ENCODE measurements at places on chromosomes 2 and 18. TPM values are rescaled to one million over a fixed set of nuclear protein-coding genes. Genes with fewer than 3 reads are reported as not detected.

DNA sequence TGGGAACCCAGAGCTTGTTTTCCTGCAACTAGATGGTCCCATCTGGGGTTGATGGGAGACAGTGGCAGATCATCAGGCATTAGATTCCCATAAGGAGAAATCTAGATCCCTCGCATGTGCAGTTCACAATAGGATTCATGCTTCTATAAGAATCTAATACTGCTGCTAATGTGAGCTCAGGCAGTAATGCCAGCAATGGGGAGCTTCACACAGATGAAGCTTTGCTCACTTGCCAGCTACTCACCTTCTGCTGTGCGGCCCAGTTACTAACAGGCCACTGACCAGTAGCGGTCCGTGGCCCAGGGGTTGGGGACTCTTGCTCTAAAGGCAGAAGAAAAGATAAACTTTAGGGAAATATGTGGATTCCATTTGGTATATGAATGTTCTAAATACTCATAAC, 192.9 kb downstream of the AFF3 start:
- DNase-seq: no peak

- DNase-seq: no peak
These were observed 33.8 kb downstream of the GREB1 start for GRCh38 chr2:11567631-11568031.

- no peak for DNase-seq
These were observed 48.4 kb upstream of the SPATS2L start for GRCh38 chr2:200258081-200258480.

GRCh38 chr2:88810017-88810416, 118.5 kb downstream of the RPIA start:
- DNase-seq: no peak

GRCh38 chr2:196284866-196285557, 113.6 kb upstream of the STK17B start:
- DNase-seq: no peak

- no peak for DNase-seq
These were observed 289.6 kb downstream of the GALNT13 start for GRCh38 chr2:154161286-154161685.

DNA sequence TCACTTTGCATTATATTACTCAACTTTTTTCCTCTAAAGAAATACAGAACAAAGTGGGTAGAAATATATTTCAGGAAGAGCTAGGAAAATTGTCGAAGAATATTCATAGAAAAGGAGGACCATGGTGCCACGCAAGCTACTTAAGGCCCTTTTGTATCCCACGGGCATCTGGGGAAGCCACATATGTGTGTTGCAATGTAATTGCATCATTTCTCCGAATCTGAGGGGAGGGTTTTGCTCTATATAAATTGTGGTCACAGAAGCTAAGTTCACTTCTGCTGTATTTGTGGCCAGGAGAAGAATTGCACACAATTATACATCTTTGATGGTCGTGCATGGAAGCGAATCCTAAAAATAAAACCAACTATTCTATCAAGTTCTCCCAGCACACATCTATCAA, 360.3 kb downstream of the IRS1 start:
- DNase-seq: no peak

DNA sequence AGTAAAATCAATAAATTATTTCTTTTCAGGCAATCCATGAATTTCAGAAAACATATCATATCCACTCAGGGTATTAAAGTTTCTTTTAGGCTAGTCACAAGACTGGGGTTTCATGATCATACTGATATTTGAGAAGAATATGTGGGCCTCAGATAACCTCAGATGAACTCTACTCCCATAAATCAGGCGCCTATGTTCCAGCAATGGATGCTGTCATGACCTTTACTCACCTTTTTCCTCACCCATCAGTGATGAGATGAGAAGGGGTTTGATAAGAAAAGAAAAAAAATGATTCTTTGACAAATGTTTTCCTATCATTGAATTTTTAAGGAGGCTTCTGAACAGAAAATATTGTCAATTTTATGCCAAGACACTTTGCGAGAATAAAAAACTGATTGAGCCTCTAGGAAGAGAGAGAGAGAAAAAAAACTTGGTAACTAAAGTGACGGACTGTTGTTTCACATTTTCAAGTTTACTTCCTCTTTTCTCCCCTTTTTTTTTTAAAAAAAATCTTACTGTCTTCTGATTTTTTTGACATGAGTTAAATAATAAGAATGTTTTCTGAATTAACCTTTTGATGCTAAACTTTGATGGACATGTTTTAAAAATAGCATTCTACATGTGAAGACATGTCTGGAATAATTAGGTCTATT, 309.1 kb upstream of the MAP2 start:
- no peak for DNase-seq

- DNase-seq: no peak
These were observed 390.9 kb downstream of the CDH7 start for GRCh38 chr18:66141716-66142115.

The DDX18 gene
- 59.8 TPM for total RNA-seq

The HOXD8 gene
- 0.39 TPM for total RNA-seq

The PIEZO2 gene
- total RNA-seq: not detected

The COX5B gene
- total RNA-seq: 310 TPM

The MLPH gene
- 283 TPM for total RNA-seq

The ASTL gene
- not detected for total RNA-seq

Measured in PC-9 (cell line).